ENCODE measurements at places on chromosomes 2 and 18.

- DNase-seq, result no peak
Measured at GRCh38 chr2:46794693-46795317, 120.8 kb downstream of the MCFD2 start.

DNA sequence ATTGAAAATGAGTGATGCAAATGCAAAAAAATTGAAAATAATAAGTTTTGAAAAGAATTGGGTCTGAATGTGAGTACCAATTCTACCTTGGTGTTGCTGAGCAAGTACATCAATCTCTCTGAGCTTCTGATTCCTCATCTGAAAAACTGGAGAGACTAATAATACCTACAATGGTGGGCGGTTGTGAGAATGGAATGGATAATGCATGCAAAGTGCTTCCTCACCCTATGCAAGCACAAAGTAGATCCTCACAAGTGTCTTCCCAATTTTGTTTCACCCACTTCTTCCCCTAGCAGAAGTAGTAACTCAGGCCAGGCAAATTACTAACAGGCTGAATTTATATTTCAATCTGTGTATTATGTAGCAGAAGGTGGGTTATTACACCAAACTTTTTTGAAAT is 191.7 kb upstream of the PIK3C3 start:
- no peak for DNase-seq

DNA sequence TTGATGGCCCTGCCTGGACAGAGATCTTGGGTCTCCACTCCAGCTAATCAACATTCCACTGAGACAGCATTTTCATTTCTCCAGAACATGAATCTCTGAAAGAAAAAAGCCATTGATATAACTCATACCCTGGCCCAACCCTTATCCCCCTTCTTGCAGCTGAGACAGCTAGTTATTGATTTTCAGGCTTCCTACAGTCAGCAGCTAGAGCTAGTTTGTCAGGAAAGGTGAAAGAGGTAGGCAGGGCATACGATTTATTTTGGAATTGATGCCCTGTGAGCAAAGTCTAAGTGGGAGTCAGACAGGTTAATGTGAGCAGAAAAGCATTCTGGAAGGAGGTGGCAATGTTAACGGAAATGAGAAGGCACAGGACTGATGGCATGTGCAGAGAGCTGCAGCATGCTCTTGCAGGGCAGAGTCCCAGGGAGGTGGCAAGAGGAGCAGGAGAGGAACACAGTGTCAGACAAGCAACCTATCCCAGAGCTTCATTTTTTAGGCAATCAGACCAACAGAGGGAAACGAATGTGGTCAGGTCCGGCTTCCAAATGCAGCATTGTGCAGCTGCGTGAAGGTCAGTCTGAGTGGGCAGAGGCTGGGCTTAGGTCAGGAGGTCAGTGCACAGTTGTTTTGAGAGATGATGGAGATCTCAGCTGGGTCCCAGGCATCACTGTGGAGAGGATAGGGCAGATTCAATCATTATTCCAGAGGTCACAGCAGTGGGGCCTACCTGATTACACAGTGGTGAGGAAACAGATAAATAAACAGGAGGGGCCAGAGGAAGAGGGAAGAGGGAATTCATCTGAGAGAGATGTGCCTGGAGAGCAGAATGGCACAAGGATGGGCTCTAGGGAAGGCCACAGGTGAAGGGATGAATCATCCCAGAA is 134.8 kb downstream of the CMPK2 start:
- no peak for DNase-seq

DNA sequence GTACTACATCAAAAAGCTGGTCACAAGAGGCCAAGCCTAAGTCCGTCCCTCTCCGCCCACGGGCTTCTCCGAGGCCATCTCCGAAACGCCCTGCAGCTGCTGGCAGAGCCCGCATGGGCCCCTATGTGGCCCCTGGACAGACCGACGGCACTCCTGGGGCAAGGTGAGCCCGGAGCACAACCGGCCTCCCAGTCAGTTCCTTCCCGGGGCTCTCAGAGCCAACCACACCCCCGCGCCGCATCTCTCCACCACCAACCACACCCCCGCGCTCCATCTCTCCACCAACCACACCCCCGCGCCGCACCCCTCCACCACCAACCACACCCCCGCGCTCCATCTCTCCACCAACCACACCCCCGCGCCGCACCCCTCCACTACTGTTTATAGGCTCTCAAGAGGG is 93.5 kb downstream of the ZNF516 start:
- no peak for DNase-seq

GRCh38 chr2:206970589-206971360 is 31.5 kb downstream of the CPO start:
- DNase-seq, result no peak

GRCh38 chr2:52639692-52640091 is 1127.9 kb upstream of the CHAC2 start:
- peak; percentile 30 for DNase-seq

DNA sequence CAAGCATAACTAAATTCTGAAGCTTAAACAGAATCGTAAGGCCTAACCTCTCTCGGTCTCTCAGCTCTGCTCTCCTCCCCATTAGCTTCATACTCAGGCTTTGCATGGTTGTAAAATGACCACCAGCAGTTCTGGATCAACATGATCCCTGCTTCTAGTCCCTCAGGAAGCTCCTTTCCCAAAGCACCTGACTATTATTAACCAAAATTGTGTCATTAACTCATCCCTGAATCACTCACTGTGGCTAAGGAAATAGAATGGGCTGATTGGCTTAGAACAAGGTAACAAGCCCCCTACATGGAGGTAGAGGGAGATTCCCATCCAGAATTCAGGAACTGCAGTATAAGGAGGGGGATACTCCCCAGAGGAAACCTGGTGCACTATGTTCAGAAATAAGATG is 448.3 kb downstream of the ARHGAP15 start:
- no peak for DNase-seq

DNA sequence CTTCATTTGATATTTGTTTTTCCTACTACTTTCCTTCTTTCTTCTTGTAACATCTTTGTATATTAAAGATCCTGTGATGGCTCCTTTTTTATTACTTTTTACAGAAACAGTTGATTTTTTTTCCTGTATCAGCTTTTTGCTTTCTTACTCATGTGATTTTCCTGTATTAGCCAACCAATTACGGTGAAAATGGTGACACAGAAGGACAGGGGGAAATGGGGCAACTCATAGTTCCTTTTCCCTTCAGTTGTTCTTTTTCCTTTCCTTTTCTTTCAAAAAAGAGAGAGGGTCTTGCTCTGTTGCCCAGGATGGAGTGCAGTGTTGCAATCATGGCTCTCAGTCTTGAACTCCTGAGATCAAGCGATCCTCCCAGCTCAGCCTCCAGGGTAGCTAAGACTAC is 117.8 kb downstream of the ATL2 start:
- DNase-seq, result no peak
